ENCODE measurements at places on chromosomes 1 and 21.

GRCh38 chr1:117794073-117794472 is 135.3 kb downstream of the GDAP2 start:
- DNase-seq: no peak

DNA sequence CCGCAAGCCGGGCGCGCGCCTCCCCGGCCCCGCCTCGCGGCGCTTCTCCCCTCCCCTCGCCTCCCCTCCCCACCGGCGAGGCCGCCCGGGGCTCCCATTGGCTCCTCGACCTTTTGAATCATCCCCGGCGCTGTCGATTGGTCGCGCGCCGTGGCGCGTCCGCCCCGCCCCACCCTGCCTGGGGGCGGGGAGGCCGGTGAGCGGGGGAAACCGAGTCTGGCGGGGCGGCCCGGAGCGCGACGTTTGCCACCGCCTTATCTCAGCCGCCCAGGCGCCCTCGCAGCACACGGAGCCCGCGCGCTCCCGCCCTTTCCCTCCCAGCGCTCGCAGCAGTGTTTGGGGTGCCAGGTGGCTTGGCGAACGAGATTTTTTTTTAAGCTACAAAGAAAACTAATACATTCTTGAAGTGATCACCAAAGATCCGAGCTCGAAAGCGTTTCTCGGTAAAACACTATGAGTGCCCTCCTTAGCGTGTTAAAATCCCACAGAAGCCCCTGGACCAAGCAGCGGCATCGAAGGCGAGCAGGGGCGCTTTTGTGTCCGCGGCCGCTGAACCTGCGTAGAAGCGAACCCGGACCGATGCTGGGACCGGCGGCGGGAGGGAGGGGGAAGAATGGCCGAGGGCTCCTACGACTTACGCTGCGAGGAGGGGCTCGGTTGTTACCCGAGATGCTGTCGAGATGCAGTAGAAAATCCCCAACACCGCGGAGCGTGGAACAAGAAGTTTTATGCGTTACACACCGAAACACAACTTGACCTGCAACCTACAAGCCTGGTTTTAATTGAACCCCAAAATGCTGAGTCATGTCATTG is 436 bp upstream of the LBR start:
- DNase-seq: peak; percentile 82

GRCh38 chr1:24643363-24644099 is 429 bp downstream of the SRRM1 start:
- peak; percentile 28 for DNase-seq

GRCh38 chr1:200226268-200226968 is 183.4 kb downstream of the ZNF281 start:
- no peak for DNase-seq

GRCh38 chr1:192789871-192790270 is 19.0 kb upstream of the RGS2 start:
- DNase-seq: no peak

DNA sequence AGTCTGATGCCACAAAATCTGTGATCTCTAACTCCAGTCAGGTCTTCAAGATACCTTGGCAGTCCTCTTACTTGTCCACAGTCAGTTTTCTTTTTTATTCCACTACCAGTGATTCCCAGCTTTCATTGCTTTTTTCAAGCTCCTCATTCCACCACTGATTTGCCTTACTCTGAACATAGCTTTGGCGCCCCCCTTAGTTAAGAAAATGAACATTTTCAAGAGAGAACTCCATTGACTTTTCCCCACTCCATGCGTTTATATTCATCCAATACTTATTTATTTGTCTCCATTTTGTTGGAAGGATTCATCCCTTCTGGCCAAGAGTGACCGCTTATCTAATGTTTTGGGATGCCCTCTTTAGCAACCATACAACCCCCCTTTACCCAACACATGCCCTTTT is 33.9 kb upstream of the IPO9 start:
- no peak for DNase-seq

DNA sequence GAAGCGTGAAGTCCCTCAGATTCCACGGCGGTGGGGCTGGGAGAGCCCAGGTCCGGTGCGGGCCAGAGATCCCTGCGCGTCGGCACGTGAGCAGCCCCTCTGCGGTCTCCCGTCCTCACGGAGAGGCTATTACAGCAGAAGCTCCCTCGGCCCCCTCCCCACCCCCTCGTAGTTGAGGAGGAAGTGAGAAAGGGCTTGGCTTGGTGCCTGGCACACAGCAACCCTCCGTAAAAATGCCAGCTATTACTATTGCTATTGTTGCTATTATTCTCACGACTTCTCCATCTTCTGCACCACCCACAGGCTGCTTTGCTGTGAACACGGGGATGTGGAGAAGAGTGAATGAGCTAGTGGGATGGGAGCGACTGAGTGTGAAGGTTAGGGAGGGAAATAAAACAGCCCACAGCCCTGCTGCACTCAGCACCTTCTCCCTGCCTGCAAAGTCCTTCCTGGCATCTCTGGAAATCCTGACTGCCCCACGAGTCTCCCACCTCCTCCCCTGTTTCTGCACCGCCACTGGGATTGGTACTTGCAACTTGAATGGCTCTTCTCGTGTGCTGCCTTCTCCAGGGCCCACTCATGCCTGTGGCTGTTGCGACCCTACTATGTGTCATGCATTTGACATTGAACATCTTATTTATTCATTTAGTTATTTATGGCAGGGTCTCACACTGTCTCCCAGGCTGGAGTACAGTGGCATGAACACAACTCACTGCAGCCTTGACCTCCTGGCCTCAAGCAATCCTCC is 26.6 kb downstream of the ZBTB18 start:
- DNase-seq: no peak

DNA sequence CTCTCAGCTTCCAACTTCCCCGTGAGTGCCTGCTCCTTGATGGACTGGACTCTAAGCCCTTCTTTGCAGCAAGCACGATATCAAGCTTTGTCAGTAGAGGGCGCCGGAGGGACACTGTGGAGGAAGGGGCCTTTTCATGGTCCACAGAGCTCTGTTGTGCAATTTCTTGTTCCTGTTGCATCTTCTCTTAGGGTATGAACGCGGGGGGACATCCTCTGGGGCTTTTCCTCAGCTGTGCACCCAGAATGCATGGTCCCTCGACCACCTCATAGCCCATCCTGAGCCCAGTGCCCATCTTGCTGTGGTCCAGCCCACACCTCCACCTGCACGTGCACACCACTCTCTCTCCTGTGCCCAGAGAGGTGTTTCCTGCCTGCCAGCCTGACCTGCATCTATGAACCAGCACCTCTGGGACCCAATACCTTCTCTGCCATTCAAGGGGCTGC is 556.8 kb downstream of the PTPRU start:
- peak; percentile 9 for DNase-seq

GRCh38 chr1:200221614-200222282 is 188.1 kb downstream of the ZNF281 start:
- no peak for DNase-seq

- DNase-seq: no peak
These were observed 134.6 kb downstream of the BRINP2 start for GRCh38 chr1:177305040-177306018.

DNA sequence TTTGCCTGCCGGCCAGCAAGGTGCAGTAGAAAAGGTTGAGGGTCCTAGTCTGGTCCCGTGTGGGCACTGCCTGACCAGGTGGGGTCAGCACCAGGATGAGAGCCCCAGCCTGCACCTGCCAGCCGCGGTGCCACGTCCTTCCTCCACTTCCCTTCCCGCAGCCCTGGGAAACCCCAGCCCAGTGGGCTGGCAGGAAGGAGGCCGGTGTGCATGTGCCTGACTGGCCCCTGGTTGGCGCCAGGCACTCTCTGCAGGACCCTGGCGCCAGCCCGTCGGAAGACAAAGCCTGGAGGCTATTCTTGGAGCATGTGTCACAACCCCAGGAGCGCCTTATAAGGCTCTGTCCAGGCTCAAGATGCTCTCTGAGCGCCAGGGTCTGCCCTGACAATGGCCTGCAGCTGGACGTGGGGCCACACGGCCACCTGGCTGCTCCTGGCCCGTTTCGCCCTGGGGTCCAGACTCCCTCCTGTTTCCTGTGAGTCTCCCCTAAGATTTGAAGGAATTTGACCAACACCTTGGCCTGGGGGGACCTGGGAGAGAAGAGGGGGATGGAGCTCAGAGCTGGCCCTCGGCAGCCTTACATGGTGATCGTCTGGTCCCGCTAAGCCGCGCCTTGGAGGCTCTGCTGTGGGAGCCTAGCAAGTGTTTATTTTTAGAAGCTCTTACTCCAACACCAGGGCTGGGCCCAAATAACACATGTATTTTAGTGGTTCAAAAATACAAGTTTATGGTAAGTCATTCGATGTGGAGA is 31.9 kb upstream of the POFUT2 start:
- no peak for DNase-seq

DNA sequence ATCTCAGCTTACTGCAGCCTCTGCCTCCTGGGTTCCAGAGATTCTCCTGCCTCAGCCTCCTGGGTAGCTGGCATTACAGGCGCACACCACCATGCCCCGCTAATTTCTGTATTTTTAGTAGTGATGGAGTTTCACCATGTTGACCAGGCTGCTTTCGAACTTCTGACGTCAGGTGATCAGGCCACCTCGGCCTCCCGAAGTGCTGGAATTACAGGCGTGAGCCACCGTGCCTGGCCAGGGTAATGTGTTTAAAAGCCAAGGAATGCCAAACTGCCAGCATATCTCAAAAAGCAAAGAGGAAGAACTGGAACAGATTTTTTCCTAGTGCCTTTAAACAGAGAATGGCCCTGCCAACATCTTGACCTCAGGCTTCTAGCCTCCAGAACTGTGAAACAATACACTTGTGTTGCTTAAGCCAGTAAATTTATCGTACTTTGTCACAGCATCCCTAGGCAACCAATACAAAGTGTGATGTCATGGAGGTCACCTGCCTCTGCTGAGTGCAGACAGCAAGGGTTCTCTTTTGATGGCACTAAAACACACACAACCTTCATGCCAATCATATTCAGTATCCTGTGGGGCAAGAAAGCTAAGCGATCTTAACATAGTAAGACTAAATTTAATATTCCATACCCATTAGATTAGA is 858.3 kb upstream of the TMPRSS15 start:
- no peak for DNase-seq

DNA sequence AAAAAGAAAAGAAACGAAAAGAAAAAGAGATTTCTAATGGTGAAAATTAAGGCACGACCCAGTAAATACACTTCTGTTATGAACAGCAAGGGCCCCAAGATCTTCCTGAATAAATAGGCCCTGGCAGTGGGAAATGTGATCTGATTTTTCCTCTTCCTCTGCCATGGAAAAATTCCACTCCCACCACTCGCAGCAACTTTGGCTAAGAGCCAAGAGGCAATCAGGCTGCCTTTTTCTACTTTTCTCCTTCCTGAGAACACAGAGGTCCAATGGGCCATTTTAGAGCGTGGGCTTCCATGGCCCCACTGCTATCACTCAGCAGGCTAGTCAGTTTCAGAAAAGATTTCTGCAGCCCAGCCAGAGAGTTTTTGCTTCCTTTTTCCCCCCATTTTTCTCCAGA is 33.7 kb upstream of the AK4 start:
- DNase-seq: no peak

- DNase-seq: no peak
These were observed 231.1 kb upstream of the RUNX1 start for GRCh38 chr21:35280231-35280630.

GRCh38 chr1:223161321-223161720 is 18.3 kb upstream of the TLR5 start:
- DNase-seq: no peak

DNA sequence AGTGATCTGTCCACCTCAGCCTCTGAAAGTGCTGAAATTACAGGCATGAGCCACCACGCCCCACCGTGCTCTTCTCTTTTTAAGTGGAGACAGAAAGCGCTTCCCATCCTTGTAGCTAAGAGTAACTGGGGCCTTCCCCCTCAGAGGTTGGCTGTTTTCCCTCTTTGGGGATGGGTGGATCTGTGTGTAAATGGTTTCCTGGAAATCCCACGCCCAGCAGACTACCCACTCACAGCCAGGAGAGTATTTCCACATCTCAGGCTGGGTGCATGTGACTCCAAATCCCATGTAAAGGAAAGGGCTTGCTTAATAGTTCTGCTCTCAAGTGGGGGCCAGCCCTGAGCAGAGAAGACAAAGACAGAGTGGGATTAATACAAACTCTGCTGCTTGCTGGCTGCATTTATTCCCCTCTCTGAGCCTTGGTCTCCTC is 19.6 kb upstream of the TCEA3 start:
- DNase-seq: no peak

GRCh38 chr1:30518186-30518585 is 205.2 kb downstream of the MATN1 start:
- no peak for DNase-seq

GRCh38 chr1:232776526-232777106 is 28.6 kb upstream of the MAP10 start:
- DNase-seq: no peak

DNA sequence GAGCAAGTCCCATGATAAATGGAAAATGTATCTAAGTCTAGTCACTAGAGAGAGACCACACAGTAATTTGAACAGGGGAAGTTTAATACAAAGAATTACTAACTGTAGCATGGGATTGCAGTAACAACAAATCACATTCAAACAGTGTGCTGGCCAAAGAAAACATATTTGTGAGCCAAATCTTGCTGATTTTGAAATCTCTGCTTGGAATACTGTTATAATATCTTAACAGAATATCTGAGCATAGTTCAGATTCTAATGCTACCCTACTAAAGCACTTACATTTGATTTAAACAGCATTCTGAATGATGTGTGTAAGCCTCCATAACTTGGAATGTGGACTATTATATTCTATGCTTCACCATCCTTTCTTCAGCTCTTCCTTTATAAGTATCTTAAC is 270.0 kb upstream of the BRINP3 start:
- DNase-seq: no peak

- DNase-seq: no peak
These were observed 21.4 kb upstream of the FMO1 start for GRCh38 chr1:171226747-171227370.

DNA sequence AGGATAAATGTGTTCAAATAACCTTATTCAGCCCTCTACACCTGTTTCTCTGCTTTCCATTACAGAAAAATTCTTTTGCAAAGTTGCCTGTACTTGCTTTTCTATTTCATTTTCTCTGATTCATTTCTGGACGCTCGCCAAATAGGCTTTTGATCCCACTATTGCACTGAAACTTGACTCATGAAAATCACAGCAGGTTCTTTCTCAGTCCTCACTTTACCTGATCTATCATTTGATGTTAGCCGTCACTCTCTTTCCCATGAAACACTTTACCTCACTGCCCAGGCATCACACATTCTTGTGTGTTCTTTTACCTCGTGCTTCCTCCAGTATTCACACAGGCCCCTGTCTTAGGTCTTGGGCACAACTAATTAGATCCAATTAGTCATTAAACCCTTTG is 26.2 kb downstream of the HSPA13 start:
- DNase-seq: no peak

DNA sequence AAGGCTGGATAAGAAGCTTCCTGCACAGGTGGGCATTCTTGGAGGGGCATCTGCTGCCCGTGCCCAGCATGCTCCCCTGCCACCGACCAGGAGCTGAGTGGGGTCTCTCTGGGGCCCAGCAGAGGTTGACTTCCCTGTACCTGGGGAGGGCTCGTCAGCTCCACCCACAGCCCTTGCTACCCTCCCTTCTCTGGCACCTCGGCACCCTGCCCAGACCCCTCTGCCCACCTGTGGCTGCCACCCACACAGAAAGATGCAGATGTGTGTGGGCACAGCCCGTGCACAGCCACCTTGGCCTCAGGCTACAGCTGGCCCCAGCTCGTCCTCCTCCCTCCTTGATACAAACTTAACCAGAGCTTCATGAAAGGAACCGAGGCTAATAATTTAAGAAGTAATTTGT is 241.2 kb upstream of the VAMP3 start:
- DNase-seq: no peak
